Stimulated activated CD4-positive, alpha-beta T cell treated with anti-CD3 and anti-CD28 coated beads, Interleukin-15, amount 100 ng/mL, for 48 hours (primary cell): ENCODE measurements at places on chromosomes 3 and 15.

GRCh38 chr15:69538379-69538778, 85.8 kb downstream of the RPLP1 start:
- no peak for DNase-seq

GRCh38 chr15:62066663-62067447, at the start of gene C2CD4A:
Gene C2CD4A (plus strand): TSS chr15:62066977. CDS start chr15:62067614, 637 bp downstream.
- DNase-seq: no peak

- DNase-seq: no peak
Measured at GRCh38 chr3:30299674-30300385, 306.6 kb upstream of the TGFBR2 start.

DNA sequence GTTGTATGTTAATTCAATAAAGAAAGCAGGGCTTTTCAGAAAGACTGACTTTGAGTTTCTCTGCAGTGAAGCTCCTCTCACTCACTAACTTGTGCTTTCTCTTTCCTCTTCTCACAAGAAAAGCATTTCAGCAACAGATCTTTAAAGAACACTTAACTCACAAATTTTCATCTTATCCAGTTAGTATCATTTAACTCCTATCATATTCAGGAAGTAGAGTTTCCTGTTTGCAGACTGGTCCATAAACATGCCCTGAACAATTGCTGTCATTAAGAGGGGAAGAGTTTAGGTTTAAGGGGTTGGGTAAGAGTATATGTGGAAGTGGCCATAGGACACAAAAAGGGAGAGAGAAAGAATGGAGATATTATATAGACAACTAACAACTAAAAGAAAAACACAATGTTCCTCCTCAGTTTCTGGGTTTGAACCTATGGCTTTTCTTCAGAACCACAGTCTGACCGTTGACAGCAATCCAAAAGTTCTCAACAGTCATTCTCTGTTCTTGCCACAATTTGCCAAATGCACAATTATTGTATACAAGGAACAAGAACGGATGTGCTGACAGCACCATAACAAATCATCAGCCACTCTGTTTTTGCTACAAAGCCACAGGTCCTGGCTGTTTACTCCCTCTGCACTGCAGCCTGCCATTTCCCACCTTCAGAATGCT, 63.9 kb downstream of the CHAC1 start:
- DNase-seq: no peak

GRCh38 chr3:170476291-170476690, 57.6 kb downstream of the CLDN11 start:
- no peak for DNase-seq

DNA sequence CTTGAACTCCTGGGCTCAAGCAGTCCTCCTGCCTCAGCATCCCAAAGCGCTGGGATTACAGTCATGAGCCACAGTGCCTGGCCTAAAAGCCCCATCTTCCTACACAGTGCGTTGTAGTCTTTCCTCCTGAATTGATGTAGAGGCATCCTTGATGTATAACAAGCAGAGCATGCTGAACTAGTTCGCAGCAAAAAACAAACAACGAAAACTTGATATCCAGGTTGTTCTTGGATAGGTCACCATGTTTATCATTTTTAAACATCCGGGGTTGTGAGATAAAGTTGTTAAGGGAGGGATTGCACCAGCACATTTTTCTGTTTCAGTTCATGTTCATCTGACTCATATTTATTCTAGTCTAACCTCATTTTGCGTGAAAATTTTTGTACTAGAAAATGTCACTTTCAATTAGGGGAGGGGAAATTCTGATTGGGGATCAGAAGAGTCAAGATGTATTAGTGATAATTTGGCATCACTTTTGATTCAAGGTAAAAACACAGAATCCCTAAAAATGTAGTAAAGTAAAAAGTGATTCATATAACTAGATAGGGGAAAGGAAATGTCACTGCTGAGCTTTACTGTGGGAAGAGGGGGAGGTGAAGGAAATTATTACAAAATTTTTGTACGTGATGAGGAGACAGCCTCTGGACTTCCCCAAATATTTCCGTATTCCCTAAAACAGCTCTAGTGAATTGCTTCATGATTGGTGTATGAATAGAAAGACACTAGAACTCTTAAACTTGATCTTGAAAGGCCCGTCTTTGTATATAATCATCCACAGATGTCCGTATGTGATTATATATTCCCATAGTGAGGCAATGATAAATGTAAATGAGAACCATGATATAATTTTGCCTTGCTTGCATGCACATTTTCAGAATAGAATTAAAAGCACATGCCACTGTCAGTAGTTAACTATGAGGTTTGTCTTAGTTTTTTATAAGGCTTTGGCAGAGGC, 22.9 kb downstream of the RAB8B start:
- DNase-seq: no peak

DNA sequence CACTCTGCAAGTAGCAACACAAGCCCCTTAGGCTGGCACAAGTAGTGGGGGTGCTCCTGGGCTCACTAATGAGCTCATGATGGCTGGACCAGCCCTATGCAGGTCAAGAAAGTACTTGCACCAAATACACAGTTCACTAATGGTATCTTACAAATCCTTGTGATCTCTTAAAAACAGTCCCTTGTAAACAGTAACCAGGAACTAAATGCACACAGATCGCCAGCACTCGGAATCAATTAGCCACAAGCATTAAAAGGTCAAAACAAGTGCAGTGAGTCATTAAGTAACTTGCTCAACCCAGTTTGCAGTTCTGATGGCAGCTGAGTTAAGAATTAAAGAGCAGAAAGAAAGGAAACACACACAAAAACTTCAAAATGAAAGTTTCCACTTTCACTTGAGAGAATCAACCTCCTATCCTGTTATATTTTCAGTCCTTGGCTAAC, 43.2 kb downstream of the ARHGEF3 start:
- peak; percentile 24 for DNase-seq

DNA sequence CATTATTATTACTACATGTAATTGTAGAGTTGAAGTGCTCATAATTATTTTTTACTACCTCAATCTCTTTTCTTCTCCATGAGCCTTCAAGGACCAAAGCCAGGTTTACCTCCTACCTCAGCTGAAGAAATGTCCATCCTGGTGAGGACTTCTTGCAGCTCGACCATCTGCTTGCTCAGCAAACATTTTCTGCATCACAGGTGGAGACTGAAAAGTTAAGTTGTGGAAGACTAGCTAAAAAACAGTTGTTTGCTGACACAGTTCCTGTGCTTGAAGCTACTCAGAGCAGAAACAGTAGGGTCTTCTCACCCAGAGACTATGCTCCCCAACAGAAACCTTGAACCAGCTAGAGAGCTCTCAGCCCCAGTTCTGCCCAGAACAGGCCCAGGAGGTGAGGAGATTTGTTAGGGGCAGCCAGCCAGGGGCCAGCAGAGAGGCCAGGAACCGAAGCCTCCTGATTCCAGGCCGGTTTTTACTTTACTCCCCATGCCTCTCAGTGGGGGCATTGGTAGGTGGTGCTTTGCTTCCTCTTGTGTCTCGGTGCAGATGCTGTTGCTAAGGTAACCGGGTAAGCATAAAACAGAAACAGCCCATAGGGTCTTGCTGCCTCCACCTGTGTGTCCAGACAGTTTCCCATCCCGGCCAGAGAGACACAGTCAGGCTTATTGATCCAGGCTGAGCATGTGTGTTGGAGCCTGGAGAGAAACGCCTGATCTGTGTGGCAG, 54.9 kb downstream of the CCNL1 start:
- DNase-seq: no peak

GRCh38 chr15:53978253-53978906, at the start of gene UNC13C:
Gene UNC13C (plus strand): TSS chr15:53978441. CDS start chr15:54012904, 34,463 bp downstream.
- no peak for DNase-seq

DNA sequence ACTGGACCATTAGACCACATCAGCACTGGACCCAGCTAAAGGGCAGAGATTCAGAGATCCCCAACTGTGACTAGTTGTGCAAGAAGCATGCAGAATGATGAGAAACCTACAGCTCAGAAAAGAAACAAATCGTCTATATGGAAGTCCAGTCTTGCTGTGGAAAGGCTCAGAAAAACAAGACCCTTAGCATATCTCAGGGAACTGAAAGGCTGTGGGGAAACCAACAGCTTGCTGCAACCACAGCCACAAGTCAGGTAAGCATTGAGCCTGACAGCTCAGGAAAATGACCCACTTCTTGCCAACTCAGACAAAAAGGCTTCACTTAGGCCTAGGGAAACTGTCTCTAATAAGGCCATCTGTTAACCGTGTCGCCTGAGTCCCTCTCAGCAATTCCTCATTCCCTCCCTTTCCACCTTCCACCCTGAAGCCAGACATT, 145.6 kb downstream of the LSAMP start:
- no peak for DNase-seq

DNA sequence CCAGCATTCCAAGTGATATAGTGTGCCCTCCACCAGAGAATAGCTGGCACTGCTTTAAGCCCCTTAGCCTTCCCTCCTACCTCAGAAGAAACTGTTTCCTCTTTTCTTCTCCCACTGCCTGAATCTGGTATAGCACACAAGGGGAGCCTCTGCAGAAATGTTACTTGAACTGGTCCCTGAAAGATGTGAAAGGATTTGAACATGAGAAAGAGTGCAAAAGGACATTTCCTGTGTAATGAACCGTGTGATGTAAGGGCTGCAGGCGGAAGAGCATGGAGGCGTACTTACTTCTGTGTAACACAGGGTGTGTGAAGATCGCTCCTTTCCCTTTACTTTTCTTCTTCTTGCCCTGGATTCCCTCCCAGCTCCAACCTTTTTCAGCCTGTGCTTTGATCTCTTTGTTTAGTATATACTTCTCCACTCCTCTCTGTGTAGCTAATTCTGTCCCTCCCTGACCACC, 8.4 kb downstream of the TMOD3 start:
- DNase-seq: no peak

- DNase-seq: no peak
Measured at GRCh38 chr15:72184165-72184811, 13.3 kb downstream of the GRAMD2A start.
